Fibroblast of pulmonary artery (primary cell): ENCODE measurements at places on chromosomes 11 and 22.

GRCh38 chr11:12185914-12186313 lies 75.5 kb downstream of the MICAL2 start:
- DNase-seq = peak; percentile 43

DNA sequence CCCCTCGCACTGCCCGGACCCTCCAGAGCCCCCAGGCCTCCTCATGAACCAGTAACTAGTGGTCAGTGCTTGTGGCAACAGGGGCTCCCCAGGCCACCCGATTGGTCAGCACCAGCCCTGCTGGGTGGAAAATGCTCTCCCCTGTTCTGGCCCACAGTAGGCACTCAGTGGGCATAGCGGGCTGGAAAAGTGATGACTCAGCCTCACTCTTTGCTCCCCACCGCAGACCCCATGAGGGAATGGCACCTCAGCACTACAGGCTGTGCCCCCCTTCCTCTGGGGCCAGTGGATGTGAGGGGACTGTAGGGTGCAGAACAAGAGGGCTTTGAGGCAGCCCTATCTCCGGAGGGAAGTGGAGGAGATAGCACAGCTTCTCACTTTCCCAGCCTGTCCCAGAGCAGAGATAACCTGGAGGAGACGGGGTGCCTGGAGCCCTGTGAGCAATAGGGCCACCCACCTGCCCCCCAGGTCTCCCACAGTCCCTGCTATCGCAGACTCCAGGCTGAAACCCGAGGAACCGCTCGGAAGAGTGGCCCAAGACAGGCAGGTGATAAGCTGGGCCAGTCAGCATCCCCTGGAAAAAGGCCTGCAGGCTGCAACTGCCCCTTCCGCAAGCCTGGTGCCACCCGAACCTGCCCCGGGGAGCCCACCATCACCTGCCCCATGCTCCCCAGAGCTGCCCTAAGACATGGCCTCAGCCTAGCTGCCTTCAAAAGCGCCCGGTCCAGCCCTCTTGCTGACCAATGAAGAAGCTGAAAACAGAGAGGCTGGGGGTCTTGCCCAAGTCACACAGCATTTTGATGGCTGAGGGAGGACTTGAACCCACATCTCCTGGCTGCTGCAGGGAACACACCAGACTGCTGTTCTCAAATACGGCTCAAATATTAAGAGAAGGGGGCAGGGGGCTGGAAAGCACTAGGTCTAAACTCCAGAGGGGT lies 29.4 kb upstream of the PDGFB start:
- no peak for DNase-seq

- peak; percentile 44 for DNase-seq
These were observed 31.6 kb downstream of the SIK2 start for GRCh38 chr11:111633756-111634362.

DNA sequence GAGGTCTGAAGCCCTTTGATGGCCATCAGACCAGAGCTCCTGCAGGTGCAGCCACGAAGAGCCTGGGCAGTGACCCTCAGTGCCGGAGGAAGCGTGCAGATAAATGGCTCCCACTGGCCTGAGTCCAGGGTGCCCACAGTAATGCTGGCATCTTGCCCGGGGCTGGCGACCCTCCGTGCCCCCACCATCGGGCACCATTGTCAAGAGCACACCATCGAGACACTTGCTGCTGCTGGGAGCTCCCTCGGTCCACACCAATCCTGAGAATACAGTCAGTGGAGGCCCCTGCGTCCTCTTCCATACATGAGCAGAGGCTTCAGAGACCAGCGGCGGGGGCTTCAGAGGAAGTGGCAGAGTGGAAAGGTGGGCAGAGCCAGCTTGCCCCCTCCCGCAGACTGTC lies 1448.3 kb downstream of the BRD1 start:
- no peak for DNase-seq

- DNase-seq = no peak
These were observed 64.1 kb upstream of the BIRC3 start for GRCh38 chr11:102253020-102253715.

GRCh38 chr11:124875943-124876817 lies 10.9 kb downstream of the ROBO3 start:
- DNase-seq = peak; percentile 97
